Muscle of back (tissue), 13 donors: ENCODE measurements at places on chromosomes 1 and 21.

DNA sequence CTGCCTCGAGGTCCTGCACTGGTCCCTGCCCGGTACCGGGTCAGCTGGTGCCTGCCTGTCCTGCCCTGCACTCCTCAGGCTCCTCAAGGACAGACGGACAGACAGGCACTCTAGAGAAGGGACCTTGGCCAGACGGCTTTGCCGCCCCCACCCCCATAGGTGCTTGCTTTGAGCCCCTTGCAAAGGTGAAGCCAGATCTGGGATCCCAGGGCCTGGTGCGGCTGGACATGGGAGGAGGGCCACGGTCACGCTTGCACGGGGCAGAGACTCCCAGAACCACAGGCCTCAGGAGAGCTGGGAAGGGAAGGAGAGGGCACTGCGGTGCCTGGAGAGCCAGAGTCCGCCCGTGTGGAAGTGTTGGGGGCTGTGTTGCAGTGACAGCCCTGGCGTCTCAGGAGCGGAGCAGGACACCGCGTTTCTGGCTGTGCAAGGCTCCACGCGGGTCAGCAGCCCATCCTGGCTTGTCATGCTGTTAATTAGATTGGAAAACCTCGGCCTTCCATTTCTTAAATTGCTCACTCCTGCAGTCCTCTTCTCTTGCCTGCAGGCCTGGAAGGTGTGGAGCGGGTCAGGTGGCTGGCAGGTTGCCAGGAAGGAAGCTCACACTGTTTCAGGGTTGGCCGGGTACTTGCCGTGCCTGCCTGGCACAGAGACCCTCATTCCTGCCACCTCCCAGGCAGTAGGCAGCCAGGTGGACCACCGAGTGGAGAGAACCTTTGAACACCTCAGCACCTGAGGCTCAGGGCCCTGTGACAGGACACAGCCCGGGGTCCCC, 16.3 kb downstream of the COL18A1 start:
- no peak for DNase-seq

GRCh38 chr1:186404454-186405051, 28.9 kb downstream of the ODR4 start:
- peak; percentile 53 for DNase-seq

GRCh38 chr1:50110151-50110550, 1.4 kb downstream of the ELAVL4 start:
- DNase-seq: no peak

DNA sequence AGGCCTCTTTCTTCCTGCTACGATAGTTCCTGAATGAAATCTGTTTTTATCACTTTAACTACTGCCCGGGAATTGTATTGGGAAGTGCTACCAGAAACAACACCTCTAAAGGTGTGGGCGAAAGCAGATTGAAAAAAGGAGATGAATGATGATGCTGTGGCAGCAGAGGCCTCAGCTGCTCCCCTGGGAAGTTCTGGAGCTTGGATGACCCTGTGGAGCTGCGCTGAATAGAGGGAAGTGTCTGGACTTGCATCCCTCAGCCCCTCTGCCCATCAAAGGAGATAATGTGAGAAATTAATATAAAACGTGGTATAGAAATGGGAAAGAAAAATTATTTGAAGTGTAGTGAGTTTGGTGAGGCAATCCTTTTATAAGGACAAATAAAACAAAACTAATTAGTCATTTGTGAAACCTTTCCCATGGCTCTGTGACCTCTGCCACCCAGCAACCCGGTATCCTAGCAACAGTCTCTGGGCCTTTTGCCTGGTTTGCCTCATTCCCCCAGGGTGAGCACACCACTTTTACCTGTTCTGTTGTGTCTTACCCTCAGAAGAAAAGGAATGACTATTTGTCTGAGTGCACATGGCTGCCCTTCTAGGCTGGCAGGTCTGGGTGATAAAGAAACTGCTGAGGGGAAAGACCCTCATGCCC, 21.3 kb downstream of the OVAAL start:
- no peak for DNase-seq

GRCh38 chr1:54848134-54848948, 38.7 kb downstream of the DHCR24 start:
- DNase-seq: no peak

GRCh38 chr1:224736619-224737352, 120.7 kb downstream of the CNIH3 start:
- peak; percentile 26 for DNase-seq

- peak; percentile 49 for DNase-seq
Observed at GRCh38 chr1:77126307-77126706, 92.9 kb downstream of the PIGK start.

DNA sequence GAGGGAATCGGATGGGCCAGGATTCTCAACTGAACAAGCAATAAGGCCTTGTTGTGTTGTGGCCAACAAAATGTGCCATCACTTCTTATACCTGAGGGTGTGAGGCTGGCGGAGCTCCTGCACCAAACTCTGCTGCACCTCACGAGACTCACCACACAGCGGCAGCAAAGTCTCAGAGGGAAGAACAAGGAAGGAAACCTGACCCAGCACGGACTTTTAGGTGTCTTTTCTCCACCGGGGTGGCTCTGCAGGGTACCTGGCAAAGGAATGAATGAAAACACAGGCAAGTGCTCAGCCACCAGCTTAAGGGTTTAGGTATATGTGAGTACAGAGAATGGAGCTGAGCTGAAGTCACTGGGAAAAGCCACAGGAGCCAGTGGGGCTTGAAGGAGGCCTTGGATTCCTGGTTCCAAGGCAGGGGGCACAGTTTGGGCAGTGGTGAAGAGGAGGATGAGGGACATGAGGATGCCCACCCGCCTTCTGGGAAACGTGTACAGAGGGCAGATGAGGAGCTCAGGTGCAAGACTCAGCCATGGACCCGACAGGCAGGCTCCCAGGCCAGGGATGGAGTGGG, 31.1 kb upstream of the HSD3B1 start:
- peak; percentile 29 for DNase-seq

DNA sequence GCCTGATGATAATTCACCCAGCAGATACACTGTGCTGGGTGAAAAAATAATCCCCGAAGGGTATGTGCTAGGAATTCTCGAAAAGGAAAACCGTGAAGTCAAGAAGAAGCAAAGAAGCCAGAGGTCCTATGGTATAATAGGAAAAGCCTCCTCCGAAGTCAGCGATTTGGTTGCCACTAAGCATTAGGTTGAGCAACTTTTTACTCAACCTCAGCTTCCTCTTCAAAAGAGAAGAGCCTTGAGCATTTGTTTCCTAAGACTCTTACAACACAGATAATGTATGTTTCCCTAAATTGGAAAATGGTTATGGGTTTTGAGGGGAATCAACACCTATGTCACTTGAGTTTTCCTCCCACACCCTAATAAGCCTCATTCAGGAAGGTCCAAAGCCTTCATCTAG, 21.3 kb upstream of the MNDA start:
- DNase-seq: no peak

DNA sequence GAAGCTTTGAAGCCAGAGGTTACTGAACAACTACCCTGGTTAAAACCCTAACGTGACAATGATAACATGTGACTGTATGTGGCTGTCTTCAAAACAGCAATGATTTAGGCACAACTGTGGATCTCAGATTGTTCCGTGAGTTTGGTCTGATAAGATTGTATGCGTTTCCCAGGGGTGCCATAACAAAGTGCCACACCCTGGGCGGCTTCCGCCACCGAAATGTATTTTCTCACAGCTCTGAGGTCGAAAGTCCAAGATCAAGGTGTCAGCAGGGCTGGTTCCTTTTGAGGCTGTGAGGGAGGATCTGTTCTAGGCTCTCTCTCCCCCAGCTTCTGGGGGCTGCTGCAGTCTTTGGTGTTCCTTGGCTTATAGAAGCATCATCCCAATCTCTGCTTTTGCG, 29.5 kb upstream of the ERG start:
- DNase-seq: no peak

DNA sequence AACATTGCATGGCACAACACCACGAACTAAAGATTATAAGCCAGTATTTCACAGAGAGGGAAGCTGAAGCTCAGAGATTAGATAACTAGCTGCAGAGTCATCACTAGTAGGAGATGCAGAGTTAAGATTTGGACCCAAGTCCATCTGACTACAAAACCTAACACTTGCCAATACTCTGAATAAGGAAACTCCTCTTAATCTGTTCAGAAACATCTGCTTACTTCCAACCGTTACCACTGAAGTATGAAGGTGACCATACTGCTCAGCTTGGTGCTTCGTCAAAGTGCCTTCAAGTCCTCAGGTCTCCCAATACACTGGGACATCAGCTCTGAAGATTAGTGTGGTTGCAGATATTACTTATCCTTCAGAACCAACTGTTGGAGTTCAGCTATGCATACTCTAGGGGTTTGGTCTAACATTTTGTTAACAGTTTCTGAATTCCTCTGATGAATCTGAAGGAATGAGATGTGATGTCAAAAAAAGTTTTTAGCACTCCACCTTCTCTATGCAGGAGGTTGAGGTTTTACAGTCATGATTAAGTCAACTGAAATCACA, 179.6 kb downstream of the TPR start:
- DNase-seq: no peak

DNA sequence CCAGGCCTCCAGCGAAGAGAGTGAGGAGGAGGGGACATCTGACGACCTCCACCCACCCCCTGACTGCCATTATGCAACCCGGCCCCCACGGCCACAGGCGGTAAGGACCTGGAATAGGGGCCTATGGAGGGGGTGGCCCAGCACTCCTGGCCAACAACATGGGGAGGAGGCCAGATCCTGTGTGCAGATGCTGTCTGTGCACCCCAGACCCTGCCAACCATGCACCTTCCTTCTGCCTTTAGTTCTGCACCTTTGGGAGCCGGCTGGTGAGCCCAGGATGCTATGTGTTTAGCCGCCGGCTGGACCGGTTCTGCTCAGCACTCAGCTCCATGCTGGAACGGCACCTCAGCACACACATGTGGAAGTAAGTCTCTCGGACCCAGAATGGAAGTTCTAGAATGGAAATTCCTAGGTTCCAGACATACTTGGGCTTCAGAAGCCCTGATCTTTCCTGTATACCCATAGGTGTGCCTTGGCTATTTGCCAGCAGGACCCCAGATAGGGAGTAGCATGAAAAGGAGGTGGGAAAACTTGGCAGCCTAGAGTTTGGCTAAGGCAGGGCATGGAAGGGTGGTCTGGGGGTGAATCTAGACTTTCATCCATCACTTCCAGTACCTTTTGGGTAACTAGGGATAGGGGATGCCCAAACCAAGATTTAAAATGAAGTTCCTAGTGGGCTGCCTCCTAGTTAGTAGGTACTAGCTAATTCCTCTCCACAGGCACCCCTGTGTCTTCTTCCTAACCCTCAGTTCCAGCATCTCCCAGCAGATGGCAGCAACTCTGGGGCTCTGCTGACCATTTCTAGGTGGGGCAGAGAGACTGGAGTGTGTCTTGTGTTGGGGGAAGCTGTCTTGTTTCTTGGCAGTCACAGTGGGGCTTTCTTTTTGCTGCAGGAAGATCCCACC, 3.6 kb upstream of the CYB561D1 start:
- peak; percentile 80 for DNase-seq

- no peak for DNase-seq
Observed at GRCh38 chr1:234926559-234927311, 201.9 kb downstream of the TOMM20 start.

- peak; percentile 2 for DNase-seq
Observed at GRCh38 chr1:35443768-35444518, 113.3 kb downstream of the KIAA0319L start.

DNA sequence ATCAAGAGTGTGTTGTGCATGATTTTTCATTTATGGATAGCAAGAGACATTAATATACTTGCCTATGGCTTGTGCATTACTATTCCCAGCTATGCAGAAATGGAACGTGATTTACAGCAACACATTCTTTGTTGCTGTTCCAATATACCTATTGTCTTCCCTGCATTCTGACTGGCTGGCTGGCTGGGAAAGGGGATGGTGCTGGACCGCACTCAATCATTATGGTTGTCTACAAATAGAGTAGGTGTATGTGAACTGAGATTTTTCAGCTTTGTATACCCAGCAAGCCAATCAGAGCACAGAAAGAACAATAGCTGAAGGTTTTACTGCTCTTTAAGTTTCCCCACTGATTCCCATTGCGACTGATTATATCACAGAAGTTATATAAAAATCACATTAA, 167.5 kb downstream of the ATG4C start:
- no peak for DNase-seq

DNA sequence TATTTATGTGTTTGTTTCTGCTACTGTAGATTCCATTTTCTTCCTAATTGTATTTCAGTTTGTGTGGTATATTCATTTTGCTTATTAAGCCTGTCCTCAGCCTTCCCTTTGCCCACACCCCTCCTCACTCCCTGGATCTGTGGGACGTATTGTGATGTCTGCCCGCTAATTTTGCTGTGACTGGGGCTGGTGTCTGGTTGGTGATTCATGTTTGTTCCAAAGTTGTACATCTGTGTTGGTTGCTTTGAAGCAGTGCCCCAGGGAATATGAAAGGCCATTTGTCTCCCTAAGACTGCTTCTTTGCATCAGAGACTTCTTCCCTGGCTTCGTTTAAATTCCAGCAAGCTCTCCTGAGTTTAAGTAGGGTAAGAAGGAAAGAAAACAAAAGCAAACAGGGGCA, 289.5 kb upstream of the SGIP1 start:
- no peak for DNase-seq

- no peak for DNase-seq
Observed at GRCh38 chr21:43892984-43893535, 28.0 kb downstream of the AGPAT3 start.

- no peak for DNase-seq
Observed at GRCh38 chr1:26784023-26784871, 3.5 kb upstream of the PIGV start.

DNA sequence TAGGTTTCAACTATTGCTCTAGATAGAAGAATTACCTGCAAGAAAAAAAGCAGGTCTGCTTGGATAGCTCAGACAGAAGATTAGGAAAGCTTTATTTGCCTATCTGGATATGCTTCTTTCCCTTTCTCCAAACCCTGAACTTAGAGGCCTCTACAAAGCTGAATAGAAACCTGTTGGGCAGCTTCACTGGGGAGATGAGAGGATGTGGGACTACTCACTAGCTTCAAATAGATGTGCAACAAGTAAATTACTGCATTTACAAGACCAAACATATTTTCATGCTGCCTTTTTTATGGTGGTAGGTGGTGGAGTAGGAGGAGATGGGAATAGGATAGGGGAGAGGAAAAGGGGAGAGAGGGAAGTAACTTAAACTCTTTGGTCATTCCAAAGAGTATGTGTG, 6.4 kb downstream of the CLCA2 start:
- DNase-seq: no peak

DNA sequence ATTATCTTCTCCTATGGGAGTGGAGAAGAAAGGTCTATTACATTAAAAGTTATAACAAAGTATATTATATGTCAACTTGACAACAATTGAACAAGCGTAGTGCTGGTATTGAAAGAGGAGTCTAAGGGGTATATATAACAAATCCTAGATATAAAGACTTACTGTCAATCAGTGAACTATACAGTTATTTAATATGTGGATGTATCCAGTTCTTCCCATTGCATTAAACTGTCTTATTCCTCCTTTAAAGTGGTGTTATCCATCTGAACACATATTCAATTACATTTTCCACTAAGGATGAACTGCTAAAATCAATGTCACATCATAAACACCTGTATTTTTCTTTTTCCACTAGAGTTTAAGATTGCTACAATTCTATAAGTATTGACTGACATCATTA, 438.8 kb downstream of the DPYD start:
- no peak for DNase-seq
